ENCODE measurements at places on chromosomes 6 and 20.

DNA sequence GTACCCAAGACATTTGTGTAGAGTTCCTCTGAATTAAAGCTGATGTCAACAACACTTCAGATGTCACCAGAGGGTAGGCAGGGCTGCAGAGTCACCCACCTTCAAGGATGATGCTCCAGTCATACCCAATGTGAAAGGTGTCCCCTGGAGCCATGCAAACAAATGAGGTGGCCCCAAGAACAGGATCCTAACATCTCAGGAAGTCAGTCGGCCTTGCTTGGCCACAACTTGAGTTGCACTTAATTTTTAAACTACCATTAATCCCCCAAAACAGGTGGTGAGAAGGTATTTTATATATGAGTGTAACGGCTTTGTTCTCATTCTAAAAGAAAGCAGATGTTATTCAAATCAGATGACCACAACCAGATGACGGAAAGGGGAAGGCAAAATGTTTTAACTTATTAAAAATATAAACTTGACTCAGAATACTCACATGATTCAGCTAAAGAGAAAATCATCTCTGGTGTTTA is 21.1 kb upstream of the SERPINB1 start:
- DNase-seq: peak; percentile 19

- no peak for DNase-seq
These were observed 319.5 kb upstream of the HSF2 start for GRCh38 chr6:122079916-122080315.

DNA sequence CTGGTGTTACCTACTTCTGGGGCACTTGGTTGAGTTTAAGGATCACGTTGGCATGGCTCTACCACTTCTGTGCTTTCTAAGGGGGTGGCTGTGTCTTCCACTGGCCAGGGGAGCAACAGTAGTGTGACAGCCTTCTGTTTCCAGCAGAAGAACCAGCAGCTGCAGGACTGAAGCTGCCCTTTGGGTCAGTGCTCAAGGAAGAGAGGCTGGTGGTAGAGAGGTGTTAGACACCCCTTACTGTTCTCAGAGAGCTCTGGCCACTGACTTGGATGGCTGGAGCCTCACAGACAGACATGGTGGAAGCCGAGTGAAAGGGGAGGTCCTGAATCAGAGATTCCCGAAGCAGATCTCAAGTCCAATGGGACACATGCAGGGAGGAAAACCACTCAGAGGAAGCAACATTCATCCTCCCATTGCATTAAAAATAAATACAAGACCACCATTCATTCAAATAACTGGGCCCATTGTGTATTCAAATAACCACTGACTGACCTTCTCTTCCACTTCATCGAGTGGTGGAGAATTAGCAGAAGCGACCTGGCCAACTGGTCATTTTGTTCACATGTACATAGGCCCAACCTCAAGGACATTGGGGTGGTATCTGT is 106.7 kb downstream of the MYLK4 start:
- DNase-seq: no peak

DNA sequence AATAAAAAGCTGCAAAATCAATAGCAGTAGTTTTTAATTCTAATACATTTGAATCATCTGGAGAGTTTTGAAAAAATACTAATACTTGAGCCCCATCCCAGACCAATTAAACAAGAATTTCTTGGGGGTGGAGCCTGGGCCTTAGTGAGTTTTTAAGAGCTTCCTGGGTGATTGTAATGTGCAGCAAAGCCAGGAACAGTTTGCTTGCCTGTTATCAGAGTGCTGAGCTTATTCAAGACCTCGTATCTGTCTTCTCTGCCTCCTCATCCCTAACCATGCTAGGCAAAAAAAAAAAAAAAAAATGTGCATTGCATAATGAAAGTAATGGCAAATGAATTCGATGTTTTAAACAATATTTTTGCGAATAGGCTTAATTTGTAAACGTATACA is 36.4 kb upstream of the MYB start:
- no peak for DNase-seq

DNA sequence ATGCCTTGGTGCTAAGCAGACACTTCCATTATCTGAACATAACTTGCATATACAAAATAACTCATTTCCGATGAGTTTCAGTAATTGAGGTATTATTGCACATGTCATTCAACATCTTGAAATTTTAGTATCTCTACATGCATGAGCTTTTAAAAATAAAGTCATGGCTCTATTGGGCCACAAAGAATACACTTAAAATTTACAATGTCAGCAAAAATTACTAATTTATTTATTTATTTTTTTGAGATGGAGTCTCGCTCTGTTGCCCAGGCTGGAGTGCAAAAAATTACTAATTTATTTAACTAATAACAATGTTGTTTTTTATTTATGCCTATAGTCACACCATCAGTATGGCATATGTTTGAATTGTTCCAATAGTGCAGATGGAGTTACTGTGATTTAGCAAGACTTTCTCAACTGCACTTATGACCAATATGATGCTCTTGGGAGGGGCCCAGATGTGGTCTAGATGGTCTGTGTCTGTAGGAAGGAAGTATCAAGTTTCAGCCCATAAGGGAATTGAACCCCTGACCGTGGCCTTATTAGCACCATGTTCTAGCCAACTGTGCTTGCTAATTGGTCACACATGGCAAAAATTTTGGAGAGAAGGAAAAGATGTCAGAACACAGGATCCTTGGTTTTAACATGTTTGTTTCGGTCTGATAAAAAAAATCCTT is 370.7 kb upstream of the TSHZ2 start:
- no peak for DNase-seq

All from stimulated activated naive CD4-positive, alpha-beta T cell treated with Interleukin-2 at 50 U/mL for 16 hours (primary cell).